ENCODE measurements at places on chromosomes 7 and 10.

- no peak for DNase-seq
Measured at GRCh38 chr10:113957013-113957412, 86.7 kb upstream of the ADRB1 start.

DNA sequence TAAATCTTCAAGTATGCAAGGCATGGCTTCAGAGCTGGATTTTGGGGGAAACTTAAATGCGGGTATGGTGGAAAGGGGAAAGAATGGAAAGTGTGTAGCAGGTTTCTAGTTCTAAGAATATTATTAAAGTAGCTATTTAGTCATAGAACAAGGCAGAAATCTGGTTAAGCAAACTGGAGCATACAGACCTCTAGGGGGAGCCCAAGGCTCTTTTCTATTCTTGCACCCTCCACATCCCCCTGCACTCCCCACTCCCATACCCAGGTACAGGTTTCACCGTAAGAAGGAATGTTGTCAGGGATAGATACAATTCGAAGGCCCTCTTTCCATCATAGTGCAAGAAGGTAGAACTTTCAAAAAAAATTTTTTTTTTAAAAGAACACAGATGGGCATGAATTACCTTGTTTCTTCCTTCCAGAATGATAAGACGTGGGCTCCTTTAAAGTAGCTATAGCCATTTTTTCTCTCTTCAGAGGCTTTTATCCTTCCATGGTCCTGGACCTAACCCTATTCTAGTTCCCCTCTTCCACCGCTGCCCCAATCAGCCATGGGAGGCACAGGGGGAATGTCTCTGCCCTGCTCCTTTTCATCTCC is 41.5 kb upstream of the SMIM30 start:
- DNase-seq, result no peak

- no peak for DNase-seq
Measured at GRCh38 chr10:4246881-4247358, 461.9 kb upstream of the KLF6 start.

DNA sequence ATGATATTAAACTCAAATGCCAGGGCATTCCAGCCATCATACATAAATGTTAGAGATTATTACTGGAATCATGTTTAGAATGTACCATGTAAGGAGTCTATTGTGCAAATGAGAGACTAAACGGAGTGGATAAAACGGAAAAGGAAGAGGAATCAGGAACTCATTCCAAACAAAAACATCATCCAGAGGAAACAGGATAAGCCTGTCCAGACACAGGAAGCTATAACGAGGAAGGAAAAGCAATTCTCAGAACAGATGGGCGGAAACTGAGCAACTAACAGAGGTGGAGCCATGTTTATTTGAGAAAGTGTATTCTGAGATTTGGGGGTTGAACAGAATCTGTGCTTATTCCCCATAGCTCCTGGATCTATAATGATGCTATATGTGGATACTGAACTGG is 52.3 kb upstream of the TRIM24 start:
- DNase-seq, result no peak

DNA sequence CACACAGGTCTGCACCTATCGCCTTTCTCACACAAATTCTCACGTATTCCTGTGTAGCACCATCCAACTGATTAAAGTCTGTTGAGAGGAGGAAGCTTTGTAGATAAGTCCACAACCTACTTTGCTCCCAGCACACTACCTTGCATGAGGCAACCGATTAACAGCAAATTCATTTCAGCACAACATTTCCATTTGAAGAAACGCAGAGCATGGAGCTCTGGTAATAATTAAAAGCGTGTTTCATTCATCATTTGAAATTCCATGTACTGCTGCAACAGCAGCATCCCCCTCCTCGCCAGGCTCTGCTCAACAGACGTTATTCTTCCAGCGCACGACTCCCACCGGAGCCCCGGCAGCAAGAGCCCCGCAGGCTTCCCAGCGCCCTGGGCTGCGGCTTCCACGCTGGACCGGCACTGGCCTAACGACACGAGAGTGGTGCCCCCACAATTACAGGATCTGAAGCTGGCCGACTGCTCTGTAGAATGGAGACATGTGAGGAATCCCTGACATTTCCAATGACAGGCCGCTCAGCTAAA is 118.8 kb downstream of the DIP2C start:
- no peak for DNase-seq

GRCh38 chr10:97685395-97685958 is 1.6 kb downstream of the AVPI1 start:
- no peak for DNase-seq

DNA sequence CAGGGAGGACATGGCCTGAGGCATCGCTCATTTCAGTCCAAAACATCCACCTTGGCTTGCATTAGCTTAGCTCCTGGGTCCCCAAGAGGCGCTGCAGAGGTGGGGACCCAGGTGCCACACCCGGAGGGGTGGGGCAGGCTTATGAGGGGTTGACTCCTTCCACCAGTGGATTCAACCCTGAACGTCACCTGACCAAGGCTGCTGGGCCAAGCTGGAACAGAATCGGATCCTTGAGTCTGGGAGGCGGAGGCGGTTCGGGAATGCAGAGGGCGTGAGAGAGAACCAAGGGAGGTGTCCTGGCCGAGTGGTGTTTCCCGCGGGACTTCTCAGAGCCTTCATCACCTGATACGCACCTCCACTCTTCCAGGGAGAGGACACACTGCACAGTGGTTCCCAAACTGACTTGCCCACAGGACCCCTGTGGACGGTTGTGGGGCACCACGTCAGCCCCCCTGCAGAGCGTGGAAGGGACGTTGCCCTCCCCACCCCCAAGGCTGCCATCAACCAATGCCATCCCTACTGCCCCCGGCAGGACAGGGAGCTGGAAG is 4.5 kb upstream of the MICALL2 start:
- no peak for DNase-seq

DNA sequence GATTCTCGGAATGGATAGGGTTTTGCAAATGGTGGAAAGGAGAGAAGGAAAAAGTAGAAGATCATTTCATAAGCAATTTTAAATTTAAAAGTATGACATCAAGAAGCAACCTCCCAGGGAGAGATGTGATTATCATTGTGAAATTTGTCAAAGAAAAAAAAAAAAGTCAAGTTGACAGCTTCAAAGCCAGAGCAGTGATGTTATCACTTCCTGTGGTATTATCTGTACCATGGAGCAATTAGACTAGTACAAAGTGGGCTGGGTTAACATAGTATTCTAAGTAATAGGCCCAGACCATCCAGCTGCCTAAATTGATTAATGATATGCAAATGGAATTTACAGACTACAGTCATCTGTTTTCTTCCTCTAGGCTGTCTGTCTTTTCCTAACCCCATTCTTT is 84.0 kb upstream of the NPY start:
- no peak for DNase-seq

DNA sequence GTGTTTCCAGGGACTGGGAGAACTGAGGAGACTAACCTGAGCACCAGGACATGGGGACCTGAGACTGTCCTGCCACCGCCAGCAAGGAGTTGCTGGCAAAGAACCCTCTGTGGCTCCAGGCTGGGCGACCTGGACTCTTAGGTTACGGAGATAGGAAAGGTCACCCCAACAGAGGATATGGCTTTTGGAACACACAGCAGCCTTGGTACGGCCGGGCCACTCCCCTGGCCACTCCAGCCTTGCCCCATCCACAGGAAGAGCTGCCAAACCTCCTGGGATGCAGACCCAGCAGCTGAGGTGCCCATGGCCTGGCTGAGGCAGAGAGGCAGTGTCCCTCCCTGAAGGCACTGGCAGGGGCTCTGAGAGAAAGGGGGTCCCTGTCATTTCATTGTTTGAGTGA is 137.8 kb downstream of the OAT start:
- DNase-seq, result no peak

DNA sequence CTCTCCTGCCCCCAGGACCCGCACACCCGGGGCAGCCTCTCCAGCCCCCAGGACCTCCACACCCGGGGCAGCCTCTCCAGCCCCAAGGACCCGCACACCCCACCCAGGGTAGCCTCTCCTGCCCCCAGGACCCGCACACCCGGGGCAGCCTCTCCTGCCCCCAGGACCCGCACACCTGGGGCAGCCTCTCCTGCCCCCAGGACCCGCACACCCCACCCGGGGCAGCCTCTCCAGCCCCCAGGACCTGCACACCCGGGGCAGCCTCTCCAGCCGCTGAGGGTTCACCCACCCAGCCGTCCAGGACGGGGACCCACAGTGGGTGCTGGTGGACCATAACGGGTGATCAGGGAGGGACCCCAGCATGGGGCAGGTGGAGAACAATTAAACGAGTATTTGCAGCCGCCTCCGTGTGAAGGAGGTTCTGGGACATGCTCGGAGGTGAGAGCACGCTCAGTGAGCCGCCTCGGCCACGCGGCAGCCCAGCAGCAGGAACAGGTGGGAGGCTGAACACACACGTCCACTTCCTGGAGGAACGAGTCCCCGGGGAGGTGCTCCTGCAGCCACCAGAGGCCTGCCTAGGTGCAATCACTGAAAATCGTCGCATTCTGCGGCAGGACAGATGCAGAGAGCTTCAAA is 107.9 kb downstream of the PDGFA start:
- DNase-seq, result no peak

- DNase-seq, result no peak
Measured at GRCh38 chr10:127649642-127650041, 87.3 kb upstream of the FOXI2 start.

DNA sequence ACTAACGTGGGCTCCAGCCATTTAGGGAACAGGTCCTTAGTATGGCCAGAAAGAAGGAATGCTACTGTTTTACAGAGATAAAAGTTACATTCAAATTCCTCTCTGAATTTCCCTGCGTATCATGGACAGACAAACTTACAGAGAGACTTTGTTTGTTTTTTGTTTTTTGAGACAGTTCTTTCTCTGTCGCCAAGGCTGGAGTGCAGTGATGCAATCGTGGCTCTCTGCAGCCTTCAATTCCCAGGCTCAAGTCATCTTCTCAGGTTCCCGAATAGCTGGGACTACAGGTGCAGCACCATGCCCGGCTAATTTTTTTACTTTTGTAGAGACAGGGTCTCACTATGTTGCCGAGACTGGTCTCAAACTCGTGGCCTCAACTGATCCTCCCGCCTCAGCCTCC is 64.5 kb upstream of the MPP7 start:
- DNase-seq, result no peak

DNA sequence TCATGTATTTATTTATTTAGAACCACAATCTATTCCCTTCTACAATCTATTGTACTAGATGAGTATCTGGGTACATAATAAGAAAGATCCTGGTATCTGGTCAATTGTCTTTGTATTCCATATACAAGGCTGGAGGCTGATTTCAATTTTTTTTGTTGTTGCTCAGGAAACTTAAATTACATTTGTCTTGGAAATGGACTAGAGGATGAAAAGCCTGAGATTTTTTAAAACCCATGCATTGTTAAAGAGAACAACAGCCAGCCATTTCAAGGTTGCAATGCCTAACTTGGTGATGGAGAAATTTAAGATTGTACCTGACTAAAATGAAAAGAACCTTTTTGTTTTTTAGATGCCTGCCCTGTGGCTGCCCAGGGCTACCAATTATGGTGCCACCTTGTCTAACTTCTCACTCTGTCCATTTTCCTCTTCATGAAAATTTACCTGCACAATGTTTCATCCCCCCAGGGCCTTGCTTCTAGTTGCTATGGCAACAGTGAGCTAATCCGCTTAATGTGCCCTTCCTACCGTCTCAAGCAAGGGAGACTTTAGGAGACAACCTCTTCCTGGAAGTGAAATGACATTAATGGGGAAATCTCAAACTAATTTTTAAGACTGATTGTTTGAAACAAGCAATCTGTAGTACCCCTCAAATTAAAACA is 203.7 kb upstream of the PHYHIPL start:
- no peak for DNase-seq

DNA sequence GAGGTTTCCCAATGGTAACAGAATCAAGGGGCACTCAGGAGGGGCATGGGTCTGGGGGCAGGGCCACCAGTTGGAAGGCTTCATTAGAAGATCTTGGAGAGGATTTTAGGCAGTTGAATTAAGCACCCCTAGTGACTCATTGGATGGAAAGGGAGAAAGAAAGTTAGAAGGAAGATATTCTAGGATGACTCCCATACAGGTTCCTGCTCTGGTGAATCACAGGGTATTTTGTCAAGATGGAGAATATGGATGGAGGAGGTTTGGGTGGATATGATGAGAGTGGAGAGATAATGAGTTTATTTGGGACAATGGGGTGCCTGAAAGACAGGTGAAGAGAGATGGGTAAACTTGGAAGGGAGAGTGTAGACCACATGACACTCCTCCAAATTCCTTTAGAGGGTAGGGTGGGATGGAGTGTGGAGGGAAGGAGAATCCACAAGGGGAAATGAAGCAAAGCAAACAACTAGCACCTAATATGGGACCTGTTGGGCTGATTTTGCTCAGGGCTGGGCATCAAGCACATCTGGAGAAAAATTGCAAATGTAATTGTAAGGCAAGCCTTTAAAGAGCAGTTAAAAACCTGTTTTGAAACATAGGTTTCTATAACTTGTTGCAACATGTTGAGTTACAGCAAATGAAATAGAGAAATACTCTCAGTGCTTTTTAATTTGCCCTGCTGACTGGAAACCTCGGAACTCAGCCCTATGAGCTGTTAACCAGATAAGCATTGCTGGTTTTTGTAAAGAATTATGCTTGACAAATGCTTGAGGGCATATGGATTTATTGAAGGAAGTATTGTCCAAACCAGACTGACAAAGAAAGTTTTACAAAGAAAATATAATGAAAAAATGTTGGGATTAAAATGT is 2.9 kb upstream of the ENTPD7 start:
- no peak for DNase-seq

DNA sequence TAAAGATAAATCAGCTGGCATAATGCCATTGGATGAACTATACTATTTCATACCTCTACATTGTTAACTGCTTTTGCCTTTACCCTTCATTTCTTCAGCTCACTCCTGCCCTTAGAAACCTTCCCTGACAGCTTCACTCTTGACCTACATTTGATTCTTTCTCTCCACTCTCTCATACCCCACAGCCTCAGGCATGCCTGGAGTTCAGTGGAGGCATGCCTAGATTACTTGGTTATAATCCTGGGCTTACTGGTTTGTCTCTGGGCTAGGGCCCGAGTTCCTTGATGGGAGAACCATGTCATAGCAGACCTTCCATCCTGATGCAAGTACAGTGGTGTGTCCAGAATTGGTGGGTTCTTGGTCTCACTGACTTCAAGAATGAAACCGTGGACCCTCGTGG is 8.4 kb upstream of the CDHR3 start:
- DNase-seq, result no peak

GRCh38 chr10:58704671-58705141 is 192.0 kb downstream of the BICC1 start:
- no peak for DNase-seq

GRCh38 chr7:44849885-44850544 is 2.1 kb upstream of the H2AZ2 start:
- no peak for DNase-seq

- no peak for DNase-seq
Measured at GRCh38 chr7:54556121-54556520, 13.9 kb downstream of the VSTM2A start.

- DNase-seq, result no peak
Measured at GRCh38 chr10:101816376-101816775, 1.9 kb downstream of the OGA start.

DNA sequence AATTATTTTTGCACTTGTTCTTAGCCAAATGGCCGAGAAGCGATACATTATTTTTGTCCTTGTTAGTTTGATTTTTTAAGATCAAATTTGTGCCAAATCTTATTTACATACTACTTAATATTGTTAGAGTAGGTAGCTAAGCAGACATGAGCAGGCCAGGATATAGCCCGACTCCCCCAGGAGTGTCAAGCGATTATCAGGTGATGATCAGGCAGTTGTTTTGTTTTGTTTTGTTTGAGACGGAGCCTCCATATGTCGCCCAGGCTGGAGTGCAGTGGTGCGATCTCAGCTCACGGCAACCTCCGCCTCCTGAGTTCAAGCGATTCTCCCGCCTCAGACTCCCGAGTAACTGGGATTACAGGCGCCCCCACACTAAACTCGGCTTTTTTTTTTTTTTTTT is 71.1 kb downstream of the LYZL2 start:
- DNase-seq, result no peak

Data from anterior cingulate cortex (tissue), 58 donors.